Omental fat pad (tissue), 4 donors: ENCODE measurements at places on chromosomes 16 and 17.

GRCh38 chr17:2511138-2511461, 588 bp downstream of the METTL16 start:
- DNase-seq, result no peak

DNA sequence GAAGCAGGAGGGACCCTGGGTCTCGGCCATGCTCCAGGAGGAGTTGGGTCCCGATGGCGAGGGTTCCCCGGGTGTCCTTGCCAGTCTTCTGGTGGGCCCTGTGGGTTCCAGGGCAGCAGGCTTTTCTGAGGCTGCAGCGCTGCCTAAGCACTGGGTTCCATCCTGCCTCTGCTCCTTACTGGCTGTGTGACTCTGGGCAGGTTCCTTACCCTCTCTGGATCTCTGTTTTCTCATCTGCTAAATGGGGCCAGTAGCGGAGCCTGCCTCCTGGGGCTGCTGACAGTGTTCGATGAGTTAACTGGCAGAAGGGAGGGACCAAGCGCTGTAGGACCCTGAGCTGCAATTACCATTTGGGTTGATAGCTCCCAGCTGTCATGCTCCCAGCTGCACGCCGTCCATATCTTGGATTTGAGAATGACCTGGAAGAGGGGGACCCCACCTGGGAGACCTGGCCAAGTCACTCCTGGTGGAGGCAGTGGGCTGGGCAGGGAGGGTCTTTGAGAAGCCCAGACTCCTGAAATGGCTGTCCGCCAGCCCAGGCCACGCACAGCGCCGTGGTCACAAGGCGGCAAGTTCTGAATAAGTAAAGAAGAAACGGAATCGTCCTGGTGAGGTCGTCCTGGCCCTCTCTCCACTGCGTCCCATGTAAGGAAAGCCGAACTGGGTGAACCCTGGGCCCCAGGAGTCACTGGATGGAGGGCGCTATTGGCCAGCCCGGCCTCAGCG, 47.2 kb upstream of the GSE1 start:
- no peak for DNase-seq

GRCh38 chr17:44828919-44829522, 1.1 kb downstream of the GJC1 start:
- DNase-seq, result no peak

DNA sequence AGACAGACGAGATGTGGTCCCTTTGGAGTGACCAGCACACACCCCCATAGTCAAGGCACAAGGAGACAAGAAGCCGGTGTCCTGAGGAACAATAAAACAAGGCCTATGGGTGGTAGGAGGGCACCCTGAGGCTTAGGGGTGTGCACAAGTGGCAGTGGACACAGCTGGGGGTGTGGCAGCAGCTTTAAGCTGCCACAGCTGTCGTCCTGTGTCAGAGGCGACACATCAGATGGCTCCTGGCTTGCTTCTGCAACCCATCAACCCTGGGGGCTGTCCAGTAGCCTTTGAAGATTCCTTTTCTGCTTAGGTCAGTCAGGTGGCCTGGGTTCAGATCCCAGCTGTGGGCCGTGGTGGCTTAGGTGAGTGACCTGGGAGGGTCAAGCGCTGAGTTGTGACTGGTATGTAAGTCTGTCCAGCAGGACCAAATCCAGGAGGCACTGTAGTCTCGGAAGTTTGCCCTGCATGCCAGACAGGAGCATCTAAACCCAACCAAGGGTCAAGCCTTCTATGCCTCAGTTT, 15.8 kb downstream of the DRC3 start:
- DNase-seq, result no peak

GRCh38 chr17:50467855-50468303, 801 bp downstream of the CHAD start:
- no peak for DNase-seq

DNA sequence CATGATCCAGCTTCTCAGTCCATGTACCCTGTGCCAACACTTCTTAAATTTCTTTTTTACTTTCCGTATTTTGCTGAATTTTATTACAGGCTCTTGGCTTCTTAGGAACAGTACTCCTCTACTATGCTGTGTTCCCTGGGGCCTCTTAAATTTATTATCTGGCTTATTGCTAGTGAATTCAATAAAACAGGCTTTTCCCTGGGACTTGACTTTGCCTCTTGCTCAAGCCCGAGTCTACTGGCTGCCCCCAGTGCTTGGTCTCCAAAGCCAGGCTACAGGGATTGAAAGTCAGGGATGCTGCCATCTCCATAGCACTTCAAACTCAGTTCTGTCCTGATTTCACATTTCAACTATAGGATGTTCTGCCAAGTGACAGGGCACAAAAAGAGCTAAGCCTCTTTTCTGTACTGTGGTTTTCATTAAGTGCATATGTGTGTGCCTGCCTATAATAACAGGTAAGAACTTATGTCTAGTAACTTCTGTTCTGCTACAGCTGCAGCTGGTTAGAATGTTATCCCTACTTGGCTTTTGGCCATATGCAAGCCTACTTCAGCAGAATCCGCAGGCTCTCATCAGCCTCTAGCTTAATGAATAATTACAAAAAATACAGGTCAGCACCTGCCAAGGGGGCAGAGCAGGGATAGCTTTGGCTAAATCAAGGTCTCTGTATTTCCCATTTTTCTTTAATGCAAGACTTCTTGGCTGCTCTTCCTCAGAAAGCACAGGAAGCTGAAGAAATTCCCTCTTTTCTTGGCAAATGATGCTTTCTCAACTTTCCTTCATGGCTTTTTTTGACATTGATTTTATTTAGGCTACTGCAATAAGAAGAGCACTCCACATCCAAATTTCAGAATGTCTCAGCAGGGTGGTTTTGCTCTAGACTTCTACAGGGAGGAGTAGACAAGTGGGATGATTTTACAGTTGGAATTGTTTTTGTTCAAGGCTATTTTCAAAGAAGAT, 8.2 kb downstream of the FAM20A start:
- DNase-seq, result no peak

DNA sequence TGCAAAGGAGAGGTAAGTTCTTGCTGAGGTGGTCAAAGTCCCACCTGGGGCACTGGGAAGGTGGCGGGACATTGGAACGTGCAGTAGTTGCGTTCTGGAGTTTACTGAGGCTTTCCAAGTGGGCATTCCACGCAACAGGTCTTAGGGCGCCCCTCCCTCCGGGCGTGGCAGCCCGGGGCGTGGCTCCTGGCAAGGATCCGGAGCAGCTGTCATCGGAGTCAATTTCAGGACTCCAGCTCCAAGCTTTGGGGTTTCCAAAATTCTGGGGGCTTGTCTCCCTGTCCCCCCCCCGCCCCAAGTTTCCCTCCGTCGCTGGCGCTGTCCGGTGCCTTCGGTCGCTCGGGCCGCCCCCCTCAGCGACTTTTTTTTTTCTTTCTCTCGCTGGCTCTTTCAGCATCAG, 43.1 kb upstream of the AMZ2 start:
- DNase-seq, result no peak

GRCh38 chr16:65070831-65071432, 50.9 kb downstream of the CDH11 start:
- DNase-seq, result no peak

- DNase-seq, result no peak
Observed at GRCh38 chr16:47578573-47578972, 117.4 kb downstream of the PHKB start.

GRCh38 chr17:41992576-41992975, 24.7 kb downstream of the DNAJC7 start:
- DNase-seq, result no peak

DNA sequence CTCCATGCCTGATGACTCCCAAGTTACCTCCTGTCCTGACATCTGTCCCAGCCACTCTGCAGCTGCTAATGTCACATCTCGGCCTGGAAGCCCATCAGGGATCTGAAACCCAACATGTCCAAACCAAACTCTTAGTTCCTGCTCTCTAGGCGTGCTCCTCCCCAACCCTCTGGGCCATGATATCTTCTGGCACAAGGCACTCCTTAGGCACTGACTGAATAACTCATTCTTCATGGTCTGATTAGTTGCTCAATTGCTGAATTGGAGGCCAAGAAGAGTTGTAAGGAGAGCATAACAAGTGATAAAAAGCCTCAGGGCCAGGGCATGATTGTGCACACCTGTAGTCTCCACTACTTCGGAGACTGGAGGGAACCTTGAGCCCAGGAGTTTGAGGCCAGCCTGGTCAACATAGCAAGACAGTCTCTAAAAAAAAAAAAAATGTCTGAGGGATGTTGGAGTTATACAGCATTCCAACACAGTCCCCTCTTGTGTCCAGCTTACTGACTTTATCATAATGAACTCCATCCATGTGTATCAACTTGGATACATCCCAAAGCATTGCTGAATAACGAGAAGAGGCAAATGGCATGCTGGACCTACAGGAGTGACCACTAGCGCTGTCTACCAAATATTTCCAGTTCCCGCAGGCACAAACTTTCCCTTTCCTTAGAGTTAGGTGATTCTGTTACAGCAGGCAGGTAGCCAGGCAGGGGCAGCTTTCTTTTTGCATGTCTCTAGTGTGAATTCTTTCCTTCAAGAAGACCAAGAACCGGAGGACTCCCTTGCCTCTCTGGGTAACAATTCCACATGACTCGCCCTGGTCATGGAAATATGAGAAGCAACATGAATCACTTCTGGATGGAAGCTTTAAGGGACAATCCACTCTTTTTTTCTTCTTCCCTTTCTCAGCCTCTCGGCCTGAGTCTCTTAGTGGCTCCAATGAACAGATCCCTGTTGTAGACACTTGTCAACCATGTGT, 18.1 kb upstream of the SHCBP1 start:
- no peak for DNase-seq

- no peak for DNase-seq
Observed at GRCh38 chr17:78046923-78047322, 81.6 kb downstream of the TMC6 start.

DNA sequence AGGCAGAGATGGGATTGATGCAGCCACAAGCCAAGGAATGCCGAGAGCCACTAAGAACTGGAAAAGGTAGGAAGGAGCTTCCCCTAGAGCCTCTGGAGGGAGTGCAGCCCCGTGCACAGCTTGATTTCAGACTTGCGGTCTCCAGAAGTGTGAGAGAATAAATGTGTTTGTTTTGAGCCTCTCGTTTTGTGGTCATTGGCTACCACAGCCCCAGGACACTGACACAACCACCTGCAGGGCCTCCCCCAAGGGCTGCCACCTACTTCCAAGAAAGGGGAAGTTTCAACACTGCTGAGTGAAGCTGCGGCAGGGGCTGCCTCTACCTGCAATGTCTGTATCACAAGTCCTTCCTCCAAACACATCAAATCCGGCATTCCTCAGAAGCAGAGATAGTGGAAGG, 346.9 kb downstream of the C16orf95 start:
- DNase-seq, result no peak
